ENCODE measurements at places on chromosomes 3 and 15.

DNA sequence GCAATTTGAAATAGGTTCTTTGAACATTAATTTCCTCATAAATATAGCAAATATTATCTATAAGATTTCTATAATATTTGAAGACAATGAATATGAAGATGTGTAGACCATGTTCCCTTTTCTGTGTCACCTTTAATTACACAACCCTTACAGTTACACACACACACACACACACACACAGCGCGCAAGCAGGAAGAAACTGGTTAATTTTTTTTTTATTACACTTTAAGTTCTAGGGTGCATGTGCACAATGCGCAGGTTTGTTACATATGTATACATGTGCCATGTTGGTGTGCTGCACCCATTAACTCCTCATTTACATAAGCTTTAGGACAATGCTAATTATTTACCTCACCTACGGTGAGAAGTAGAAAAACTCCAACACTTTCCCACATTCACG, 122.9 kb downstream of the TPRG1 start:
- no peak for DNase-seq

DNA sequence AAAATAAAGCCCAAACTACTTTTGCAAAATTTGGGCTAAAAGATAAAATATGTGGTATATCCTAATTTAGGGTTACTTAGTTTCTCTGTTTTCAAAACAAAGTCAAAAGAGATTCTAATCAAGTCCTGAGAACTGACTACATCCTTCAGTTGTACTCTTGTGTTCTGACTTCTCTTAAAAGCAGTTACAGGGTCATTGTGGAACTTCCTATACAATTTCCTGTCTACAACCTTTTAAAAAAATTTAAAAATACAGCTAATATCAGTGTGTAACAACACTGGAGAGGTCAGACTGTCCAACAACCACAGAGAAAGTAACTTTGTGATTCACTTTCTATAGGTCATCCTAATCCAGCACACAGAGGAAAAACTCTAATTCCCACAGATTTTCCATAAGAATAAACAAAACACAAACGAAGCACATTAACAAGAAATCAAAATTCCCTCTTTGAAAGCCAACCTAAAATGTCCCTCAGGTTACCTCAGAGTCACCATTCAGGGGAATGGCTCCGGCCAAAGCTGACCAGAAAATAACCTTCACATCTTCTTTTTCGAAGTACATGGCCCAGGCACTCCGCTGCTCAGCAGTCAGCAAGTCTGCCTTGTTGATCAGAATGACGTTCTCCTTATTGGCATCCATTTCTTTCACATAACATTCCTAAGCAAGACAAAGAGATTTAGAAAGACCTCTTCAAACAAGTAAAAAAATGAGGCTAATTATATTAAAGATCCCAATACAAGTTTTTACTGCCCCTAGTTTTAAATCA, 13.3 kb downstream of the LSG1 start:
- no peak for DNase-seq

DNA sequence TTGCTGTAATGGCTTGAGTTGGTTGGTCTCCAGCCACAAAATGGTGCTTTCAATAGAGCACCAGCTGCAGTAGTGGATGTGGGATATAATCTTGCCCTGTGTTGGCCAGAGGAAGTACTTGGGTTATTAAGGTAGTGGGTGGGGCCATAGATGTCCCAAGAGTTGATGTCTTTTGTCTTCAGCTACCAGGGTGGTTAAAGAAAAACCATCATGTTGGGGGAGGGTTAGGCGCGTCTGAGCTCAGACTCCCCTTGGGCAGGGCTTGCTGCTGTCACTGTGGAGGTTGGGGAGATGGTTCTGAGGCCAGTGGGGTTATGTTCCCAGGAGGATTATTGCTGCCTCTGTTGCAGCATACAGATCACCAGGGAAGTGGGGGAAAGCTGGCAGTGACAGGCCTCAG, 46.9 kb upstream of the GADL1 start:
- DNase-seq = no peak

GRCh38 chr3:171391432-171391831, 68.8 kb downstream of the TNIK start:
- DNase-seq = no peak

DNA sequence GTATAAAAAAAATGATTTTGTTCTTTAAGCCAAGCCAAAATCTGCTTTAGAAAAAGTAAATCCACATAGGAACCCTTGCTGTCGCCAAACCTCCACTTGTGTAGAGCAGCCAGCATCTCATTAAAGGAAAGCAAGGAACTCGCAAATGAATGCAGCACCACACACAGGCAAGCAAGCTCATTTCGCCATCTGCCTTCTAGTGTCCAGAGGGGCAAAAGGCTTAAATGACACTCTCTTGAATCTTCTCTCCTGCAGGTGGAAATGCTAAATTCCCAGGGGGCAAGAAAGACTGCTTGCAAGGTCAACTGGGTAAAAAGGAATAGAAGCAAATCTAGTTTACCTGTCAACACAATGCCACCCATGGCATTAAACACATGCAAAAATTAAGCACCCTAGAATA, 2.4 kb downstream of the MB21D2 start:
- DNase-seq = peak; percentile 70

- DNase-seq = peak; percentile 80
Measured at GRCh38 chr3:151468284-151468917, 7.5 kb upstream of the IGSF10 start.
